T-helper 22 cell (primary cell): ENCODE measurements at places on chromosomes 12 and 14.

DNA sequence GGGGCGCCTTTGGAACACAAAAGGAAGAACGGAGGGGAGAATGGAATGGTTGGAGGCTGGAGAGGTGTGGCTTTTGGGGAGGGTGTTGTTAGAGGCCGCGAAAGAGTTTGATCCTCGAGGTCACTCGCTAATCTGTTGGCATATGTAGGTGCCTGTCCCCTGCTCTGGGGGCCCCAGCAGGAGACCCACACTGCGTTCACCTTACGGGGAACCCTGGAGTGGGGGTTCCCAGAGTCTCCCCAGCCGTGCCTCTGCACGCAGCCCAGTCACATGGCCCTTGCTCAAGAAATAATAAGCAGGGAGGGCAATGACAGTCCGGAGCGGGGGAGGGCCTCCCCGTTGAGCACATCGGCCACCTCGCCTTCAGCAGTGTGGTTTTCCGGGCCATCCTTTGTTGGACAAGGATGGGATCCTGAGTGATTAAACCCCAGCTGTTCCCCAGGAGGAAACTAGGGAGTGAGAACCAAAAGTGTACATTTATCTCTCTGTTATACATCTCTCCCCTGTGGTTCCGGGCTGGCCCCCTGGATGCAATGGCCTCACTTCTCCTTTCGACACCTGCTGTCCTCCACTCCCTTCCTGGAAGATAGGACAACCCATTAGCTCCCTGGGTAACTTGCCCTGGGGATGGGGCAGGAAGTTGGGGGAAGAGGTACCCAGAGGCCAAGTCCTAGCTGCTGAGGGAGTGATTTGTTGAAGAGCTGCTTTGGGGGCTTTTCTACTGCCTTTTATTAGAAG lies 1.3 kb downstream of the PLEKHG3 start:
- DNase-seq: peak; percentile 39

GRCh38 chr14:101118233-101118632 lies 214.7 kb upstream of the RTL1 start:
- no peak for DNase-seq

DNA sequence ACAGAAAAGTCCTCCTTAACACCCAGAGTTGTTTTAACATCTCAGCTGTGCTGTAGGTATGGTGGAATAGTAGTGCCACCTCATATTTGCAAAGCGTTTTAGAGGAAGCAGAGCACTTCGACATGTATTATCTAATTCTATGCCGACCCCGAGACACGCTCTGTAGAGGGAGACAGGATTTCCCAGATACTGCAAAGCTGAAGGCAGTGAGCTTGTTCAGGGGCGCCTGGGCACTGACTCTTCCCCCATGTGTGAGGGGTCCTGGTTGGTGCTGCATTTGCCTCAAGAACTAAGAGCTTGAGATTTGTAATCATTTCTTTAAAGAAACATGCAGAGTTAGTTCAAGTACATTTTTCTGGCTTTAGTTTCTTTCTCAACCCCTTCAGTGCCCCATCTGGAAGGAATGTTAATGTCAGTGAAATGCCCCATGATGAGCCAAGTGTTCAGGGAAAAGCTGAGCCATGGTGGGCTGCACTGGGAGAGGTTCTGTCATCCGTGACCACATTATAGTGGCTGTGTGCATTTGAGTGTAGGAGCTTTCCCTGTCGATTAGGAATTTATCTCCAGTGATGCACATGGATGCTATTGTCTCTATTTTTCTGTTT lies 66.3 kb downstream of the MBIP start:
- no peak for DNase-seq

- DNase-seq: no peak
Measured at GRCh38 chr14:58861586-58861985, 223.8 kb downstream of the DACT1 start.

DNA sequence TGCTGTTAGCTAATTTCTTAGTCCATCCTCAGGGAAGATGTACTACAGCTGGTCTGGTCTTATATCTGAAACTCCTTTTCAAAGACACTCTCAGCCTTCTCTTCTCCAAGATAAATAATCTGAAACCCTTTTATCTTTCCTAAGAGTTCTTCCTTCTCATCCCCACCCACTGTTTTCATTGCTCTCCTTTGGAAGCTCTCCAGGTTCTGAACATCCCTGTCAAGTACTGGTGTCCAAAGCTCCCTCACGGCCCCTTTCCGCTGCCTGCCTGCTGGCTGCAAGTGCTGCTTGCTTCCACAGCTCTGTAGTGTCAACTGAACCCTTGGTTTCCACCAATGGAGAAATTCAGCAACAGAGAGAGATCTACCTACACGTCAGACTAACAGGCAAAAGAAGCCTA lies 6.6 kb upstream of the SLC6A13 start:
- DNase-seq: no peak

- DNase-seq: no peak
Measured at GRCh38 chr14:72651081-72651480, 242.8 kb downstream of the DPF3 start.

- DNase-seq: no peak
Measured at GRCh38 chr14:22379727-22380126, 209.3 kb downstream of the DAD1 start.

- no peak for DNase-seq
Measured at GRCh38 chr14:101891471-101891870, 72.9 kb upstream of the DYNC1H1 start.

- no peak for DNase-seq
Measured at GRCh38 chr14:95258754-95259593, 60.7 kb downstream of the CLMN start.

DNA sequence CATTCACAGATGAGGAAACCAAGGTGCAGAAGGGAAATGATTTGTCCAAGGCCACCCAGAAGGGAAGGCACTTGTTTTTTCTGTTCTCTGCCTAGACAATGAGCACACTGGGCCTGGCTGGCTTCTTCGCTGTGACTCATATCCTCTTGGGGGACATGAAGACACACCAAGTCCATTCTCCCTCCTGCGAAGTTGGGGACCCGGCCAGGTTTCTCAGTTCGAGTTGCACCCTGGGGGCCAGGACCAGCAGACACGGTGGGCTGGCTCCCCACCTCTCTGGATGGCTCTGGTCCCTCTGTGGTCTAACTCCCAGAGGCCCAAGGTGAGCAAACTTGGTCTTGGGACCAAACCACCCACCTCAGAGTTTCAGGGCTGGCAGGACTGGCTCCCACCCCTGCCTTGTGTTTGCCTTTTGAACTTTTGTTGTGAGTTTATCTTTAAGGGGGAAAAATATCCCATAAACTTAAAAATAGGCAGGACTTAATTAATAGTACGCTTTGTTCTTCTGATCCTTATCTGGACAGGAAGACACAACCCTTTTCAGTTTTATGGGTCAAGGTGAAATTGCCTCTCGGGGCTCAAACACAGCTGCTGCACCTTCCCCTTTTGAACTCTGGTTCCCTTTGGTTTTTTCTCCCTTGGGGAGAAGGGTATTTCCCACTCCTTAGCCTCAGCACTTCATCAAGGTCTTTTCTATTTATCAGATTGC lies 9.0 kb upstream of the MLEC start:
- DNase-seq: no peak

GRCh38 chr14:21369949-21370679 lies 13.7 kb downstream of the SUPT16H start:
- no peak for DNase-seq

DNA sequence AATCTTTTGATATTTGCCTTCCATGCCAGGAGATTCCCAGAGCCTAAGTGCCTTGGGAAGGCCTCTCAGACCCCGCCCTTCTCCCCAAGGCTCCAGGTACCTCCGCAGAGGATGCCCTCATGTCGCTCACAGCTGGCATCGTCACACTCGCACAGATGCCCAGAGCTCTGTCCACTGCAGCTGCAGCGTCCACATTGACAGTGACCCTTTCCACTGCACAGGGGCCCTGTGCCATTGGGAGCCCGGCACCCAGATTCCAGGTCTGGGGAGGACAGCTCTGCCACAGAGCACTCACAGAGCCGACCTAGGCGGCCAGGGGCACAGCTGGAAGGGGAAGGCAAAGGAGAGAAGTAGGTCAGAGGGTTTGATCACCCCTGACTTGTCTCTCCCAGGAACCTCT lies 12.3 kb upstream of the CSAD start:
- DNase-seq: no peak
